NCI-H774 (cell line): ENCODE measurements at places on chromosomes 4 and X.

DNA sequence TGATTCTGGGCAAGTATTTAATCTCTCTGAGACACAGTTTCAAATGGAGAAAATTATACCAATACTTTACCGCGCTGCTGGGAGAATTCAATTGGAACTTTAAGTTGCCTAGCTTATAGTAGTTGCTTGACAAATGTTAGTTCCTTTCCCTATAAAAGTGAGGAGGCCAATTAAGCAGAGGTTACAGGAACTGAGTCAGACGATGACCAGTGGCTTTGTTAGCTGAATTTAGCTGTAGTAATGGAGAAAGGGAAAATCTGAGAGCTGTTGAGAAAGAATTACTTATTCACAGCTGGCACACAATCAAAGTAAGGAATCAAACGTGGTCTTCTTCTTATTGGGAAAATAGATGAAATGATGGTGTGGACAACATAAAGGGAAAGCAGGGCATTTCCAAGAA is 29.6 kb downstream of the SMARCA1 start:
- no peak for DNase-seq

DNA sequence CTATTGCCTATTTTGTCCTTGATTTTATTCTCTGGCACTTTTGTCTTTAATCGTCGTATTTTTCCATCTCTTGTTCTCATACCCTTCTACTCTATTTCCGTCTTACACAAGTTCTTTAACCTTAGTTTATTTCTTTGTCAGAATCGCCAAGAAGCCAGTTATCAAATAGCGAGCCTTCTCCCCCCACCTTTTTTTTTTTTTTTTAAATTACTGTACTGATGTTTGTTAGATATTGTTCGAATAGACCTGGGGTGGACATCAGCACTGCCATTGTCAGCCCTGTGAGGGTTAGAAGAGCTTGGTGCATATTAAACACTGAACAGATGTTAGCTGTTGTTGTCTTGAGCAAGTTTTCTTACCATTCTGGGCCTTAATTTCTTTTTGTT is 1.2 kb downstream of the SPCS3 start:
- DNase-seq: no peak

- no peak for DNase-seq
Observed at GRCh38 chr4:8507624-8508023, 67.0 kb downstream of the TRMT44 start.

- no peak for DNase-seq
Observed at GRCh38 chr4:150215601-150216000, 137.4 kb downstream of the DCLK2 start.

DNA sequence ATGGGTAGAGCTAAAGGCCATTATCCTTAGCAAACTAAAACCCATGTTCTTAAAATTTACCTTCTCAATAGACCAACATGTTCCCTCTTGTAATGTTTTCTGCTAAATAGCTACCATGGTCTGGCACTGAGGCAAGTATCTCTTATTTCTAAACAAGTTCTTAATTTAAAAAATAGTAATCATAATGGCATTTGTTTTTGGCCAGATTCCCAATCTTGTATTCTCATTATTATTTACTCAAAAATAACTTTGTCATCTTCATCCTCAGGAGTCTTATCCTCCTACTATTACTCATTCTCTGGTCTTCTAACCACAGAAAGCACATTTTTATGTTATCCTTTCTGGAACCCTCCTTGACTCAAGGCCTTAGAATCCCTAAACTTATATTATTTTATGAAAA is 931.2 kb downstream of the CCSER1 start:
- DNase-seq: no peak

- no peak for DNase-seq
Observed at GRCh38 chr4:176758731-176759130, 34.0 kb downstream of the VEGFC start.

DNA sequence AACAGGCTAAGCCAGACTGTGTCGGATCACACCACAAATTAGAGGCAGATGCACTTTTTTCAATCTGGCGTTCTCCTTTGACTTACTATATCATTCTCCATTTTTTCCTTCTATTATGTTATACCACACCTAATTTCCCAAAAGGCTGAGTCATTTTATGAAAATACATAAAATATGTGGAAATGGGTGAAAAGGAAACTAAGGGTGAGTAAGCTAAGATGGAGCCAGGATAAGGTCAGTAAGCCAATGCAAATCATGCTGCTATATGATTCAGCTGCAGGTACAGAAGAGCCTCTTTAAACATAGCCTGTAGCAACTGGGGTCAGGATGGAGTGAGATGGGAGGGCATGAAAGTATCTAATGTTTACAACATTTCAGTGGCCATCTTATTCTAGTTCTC is 94.0 kb upstream of the TEX13A start:
- DNase-seq: no peak

DNA sequence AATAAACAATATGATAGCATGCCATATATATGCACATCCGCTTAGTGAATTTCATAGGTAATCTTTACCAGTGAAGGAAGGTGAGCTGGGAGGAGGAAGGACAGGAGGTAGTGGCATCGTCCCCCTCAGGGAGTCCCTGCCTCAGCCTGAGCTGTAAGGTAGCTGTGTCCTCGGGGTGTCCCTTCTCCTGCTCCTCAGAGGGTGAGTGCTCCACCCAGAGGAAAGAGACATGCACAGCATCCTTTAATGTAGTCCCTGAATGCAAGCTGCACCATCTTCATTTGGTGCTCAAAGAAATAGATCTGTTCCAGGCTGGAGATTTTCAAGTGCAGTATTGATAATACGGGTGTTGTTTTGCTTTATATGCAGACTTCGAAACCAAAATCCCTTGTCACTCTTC is 330.4 kb upstream of the SFRP2 start:
- DNase-seq: no peak

- no peak for DNase-seq
Observed at GRCh38 chrX:23779025-23779424, 3.9 kb upstream of the SAT1 start.

DNA sequence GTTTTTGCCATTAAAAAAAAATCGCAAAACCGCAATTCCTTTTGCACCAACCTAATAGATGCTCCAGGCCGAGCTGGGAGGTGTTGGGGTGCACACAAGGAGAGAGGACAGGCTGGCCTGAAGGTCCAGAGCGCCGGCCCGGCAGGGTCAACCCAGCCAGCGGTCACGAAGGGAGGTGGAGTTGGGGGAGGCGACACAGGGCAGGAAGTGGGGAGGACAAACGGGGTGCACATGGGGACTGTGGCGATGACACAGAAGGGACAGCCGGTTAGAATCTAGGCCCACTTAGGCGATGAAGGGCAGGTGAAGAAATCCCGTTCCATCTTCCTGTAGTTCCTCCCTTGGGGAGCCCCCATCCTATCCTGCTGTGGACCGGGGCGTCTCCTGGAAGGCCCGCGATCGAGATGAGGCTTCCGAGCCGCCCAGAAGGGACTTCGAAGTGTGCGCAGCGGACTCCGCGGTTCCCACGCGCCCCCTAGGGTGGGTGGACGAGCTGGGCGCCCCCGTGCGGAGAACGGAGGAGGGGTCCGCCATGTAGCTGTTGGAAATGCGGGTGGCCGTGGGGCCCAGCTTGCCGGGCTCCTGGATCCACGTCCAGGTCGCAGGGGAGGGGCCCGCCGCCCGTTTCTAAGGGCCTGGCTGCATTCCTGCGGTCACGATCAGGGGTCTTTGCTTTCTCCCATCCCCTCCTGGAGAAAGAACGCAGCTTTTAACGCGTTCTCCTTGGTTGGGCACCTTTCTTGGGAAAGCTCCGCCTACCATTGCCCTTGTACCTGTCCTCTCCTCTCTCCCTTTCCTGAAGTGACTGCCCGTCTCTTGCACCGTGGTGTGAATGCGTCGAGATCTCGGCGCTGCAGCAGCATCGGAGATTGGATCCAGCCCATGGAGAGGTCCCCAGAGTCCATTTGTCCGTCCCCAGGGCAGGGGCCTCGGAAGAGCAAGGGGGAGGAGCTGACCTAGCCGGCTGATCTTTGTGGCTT is 17.0 kb upstream of the HPF1 start:
- DNase-seq: no peak

DNA sequence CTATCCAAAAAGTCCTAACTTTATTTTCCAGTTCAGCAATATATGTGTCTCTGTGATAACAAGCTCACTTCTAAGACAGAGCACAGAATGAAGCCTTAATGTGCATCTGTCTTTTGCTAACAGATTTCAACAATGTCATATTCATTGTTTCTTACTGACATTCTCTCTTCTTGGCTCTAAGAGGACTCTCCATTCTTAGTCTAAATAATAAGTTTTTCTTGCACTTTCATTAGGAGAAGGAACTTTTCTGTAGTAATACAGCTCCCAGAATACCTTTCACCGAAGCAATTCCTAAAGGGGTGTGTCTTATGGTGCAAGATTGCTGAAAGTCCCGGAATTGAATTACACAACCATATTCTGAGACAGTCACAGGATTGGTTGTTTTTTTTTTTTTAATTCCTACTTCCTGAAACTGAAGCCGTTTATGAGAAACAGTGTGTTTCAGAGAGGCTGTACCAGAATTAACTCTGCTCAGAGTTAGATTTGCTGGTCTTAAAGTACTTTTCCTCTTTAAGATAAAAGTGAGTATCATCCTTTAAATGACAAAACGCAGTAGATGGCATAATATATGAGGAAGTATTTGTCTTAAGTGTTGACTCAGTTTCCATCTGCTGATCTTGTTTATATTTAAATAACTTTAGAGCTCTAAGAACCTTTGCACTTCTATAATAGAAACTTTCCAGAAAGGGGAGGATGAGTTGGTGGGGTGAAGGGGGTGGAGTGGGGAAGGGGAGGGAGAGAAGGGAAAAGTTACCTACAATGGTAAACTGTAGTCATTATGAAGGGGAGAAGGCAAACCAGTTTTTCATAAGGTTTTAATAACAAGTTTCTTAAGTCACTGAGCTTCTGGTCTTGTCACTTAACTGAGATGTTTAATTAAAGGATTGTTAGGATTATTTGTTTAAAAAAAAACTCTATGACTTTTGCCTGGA is at the start of gene ALPK1:
Gene ALPK1, plus strand, starts transcription at position 421 of the 932 bp plus-strand sequence.
- peak; percentile 8 for DNase-seq

- DNase-seq: no peak
Observed at GRCh38 chr4:66091786-66092185, 421.5 kb upstream of the EPHA5 start.

DNA sequence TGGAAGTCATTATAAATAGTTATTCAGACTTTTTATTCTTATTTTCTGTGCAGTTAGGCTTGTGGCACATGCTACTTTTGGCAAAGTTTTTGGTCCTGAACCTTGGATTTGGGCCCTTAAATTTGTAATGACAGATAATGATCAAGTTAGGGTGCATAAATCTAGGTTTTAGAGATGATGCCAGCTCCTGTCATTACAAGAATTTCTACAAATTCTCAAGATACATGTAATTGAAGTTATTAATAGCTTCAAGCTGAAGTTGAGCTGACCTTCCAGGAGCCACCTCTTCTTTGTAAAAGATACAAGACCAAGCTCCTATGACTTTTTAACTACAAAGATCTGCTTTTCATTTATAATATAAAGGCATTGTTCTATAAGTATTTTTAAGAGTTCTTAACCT is 255.6 kb upstream of the UGT8 start:
- no peak for DNase-seq

DNA sequence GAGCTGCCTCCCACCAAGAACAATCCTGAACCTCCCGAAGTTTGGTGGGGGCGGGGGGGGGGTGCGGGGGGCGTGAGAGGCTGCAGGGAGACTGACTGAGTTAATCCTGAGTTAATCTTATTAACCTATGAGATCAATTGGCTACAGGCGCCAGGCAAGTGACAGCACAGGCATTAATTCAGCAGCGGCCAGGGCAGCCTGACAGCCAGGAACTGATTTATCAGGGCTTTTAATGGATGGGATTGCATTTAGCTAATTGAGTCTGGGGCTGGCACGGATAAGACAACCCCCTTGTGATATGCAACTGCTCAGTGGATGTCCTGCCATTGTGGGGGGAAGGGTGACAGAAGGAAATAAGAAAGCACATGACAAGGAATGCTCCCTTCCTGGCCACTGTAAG is 16.3 kb downstream of the RTL5 start:
- DNase-seq: no peak

DNA sequence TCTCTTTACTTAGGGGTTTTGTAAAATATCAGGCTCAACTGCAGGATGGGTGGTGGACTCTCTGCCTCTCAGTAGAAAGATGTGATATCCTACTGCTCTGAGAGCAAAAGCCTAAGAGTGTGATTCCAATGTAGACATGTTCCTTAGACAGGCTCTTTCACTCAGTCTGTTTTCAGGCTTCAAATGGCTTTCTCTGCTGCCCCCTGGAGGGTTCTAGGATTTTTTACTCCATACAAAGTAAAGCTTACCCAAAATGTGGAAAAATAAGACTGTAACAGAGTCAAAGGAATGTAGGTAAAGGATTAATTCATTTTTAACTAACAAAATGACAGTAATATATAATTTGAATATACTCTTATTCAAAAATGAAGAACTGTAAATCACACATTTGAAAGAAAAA is 32.1 kb downstream of the ZGRF1 start:
- no peak for DNase-seq

- DNase-seq: no peak
Observed at GRCh38 chr4:28842271-28842670, 1877.9 kb upstream of the PCDH7 start.

DNA sequence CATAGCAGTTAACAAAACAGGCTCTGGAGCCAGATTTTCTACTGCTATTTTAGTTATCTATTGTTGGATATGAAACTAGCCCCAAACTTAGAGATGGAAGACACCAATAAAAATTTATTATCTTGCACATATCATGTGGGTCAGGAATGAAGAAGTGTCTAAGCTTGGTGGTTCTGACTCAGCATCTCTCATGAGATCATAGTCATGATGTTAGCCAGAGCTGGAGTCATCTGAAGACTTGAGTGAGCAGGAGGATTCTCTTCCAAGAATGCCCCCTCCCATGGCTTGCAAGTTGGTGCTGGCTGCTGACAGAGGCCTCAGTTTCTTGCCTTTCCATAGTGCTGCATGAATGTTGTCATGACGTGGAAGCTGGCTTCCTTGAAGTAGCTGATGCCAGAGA is 68.2 kb upstream of the TAPT1 start:
- no peak for DNase-seq

GRCh38 chrX:17065100-17065499 is 118.6 kb downstream of the REPS2 start:
- no peak for DNase-seq

GRCh38 chr4:43425206-43425605 is 532.7 kb downstream of the GRXCR1 start:
- no peak for DNase-seq

- DNase-seq: no peak
Observed at GRCh38 chr4:113159942-113160545, 110.6 kb downstream of the ANK2 start.

GRCh38 chr4:170875868-170876267 is 786.1 kb upstream of the AADAT start:
- no peak for DNase-seq

DNA sequence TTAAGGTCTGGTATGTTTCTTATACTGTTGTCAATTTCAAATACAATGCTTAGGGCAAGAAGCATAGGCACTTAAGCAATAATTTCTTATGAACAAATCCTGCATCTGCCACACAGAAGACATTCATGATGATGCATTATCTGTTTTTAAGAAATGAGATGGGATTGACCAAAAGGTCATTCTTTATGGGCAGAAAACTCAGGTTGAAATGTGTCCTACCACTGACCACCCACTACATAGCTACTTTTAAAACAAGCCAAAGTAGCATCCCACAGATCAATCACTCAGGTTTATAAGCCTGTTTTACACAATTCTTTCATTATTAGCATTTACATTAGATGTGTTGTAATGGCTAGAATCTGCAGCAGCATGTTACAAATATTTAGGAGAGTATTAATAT is 617.8 kb downstream of the PCDH7 start:
- no peak for DNase-seq
